ENCODE measurements at places on chromosomes 2 and 18. TPM values are rescaled to one million over a fixed set of nuclear protein-coding genes. Genes with fewer than 3 reads are reported as not detected.

GRCh38 chr18:49626842-49627467, 65.1 kb downstream of the LIPG start:
- no peak for DNase-seq

GRCh38 chr2:152097801-152098495, 896 bp downstream of the CACNB4 start:
- DNase-seq, result no peak

DNA sequence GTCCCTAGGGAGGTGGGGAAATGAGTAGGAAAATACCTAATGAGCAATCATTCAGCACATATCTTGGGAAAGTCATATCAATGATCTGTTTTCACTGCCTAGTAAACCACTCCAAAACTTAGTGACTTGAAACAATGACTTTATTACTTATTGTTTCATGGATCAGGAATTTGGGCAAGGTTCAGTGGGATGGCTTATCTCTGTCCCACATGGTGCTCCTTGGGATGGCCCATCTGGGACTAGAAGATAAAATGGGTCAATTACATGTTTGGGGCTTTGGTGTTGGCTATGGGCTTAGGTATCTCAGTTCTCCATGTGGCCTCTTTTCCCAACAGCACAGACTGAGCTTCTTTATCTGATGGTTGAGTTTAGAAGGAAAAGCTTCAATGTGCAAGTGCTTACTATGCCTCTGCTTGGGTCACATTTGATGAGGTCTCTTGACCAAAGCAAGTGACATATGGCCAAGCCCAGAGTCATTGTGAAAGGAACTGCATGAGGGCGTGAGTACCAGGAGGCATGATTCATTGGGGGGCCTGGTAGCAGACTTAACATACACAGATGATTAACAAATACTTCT, 218.1 kb upstream of the TNP1 start:
- DNase-seq, result no peak

DNA sequence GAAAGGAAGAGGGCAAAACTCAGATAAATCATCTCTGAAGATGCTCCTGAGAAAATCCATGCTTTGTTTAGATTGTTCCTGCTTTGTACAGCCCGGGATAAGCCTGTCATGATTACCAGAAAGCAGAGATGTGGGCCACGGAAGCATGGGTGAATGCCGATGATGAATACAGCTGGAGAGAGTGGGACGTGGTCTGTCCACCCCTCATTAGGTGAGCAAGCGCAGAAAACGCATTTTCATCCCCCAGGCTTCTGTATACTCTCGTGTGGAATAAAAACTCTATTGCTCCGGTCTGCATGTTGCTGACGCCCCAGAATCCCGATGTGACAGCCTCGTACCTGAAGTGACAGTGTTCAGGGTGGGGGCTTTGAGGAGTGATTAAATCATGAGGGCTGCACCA, 52.0 kb upstream of the SALL3 start:
- DNase-seq, result no peak

DNA sequence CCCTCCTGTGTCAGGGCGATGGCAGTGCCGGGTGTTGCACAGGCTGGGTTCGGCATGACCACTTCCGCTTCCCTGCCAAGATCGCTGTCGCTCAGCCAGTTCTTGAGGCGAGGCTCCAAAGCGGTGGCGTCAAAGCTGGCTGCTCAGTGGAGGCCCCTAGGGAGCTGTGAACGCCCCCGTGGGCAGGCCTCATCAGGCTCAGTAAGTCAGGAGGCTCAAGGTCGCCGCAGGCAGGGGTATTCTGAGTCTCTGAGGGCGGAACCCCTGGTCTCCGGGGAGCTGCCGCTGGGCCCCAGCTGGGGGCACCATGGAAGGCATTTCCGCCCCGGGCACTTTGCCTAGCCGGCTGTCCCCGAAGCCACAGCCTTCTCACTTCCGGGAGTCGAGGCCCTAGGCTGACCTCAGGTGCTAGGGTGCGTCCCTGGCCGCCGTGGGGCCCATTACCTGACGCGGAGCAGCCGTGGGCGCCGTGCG, 210.4 kb downstream of the SOCS6 start:
- no peak for DNase-seq

GRCh38 chr2:236918545-236918944, 167.1 kb upstream of the COPS8 start:
- DNase-seq, result no peak

- DNase-seq, result no peak
Measured at GRCh38 chr2:8676921-8677645, 4.8 kb upstream of the ID2 start.

DNA sequence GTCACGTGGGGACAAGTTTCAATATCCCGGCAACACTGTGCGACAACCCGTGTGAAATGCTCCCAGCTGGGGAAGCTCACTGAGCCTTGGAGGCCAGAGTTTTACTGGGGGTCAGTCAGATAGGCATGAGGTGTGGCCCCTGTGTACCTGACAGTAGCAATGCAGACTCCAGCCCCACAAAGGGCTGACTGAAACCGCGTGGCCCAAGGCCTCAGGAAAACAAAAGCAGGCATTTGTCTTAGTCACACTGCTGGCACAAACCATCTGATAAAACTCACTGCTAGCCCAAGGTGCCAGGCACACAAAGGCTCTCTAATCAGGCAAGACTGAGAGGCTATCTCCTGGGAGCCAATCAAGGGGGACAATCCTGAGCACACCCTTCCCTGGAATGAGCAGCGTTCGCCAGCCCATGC, 786.6 kb upstream of the RAB6C start:
- no peak for DNase-seq

GRCh38 chr18:69349912-69350597, 50.6 kb upstream of the DOK6 start:
- DNase-seq, result no peak

GRCh38 chr2:177843188-177843587, 229.4 kb downstream of the PDE11A start:
- DNase-seq, result no peak

DNA sequence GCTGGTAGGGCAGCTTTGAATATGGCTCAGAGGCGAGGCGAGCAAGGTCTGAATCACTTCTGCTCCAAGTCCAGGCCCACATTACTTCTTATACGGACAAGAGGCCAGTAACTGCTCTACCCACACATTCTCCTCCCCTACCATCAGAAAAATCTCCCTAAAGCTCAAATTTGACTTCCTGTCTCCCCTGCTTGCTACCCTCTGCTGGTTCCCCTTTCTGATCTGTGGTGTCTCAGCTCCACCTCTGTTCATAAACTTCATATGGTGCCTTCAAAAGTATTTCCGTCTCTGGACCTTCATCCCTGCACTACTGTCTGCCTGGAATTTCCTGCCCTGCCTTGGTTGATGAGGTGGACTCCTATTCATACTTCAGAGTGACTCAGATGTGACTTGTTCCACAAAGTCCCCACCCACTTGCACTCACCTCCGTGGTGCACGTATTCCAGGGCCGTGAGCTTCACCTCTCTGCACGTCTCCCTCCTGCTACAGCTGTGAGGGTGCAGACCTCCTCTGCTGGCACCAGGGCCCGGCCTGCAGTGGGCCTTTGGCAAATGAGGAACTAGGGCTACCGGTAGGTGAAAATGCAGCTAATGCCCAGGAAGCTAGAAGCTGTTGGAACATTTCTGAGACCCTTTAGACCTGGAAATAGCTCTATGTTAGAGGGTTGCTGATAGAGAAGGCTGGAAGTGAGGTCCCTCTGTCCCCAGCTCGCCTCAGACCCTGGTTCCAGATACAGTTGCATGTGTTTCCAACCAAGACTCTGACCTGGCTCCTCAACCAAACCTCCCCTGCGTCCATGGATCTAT, 24.6 kb upstream of the KCMF1 start:
- DNase-seq, result peak; percentile 21

- DNase-seq, result no peak
Measured at GRCh38 chr2:14999114-14999661, 366.7 kb downstream of the LRATD1 start.

DNA sequence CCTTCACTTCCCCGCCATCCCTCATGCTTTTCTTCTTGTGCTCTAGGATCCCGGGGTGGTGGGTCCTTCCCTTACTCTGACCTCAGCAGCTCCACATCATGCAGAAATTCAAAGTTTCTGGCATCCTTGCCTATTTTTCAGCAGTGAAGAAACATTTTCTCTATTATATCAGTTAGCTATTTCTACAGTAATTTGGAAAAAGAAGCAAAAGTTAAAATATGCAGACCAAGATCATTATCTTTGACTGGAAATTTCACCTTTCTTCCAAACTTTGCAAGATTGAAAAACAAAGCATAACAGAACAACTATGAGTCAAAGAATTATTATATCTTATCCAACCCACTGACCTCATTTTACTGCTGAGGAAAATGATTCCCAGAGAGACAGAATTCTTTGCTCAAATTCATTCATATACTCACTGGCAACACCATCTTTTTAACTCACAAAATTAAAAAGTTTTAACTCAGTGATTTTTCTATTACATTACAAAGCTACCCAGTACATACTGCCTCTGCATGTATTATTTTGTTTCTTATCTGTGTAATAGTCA, 40.5 kb downstream of the ANTXR1 start:
- no peak for DNase-seq

DNA sequence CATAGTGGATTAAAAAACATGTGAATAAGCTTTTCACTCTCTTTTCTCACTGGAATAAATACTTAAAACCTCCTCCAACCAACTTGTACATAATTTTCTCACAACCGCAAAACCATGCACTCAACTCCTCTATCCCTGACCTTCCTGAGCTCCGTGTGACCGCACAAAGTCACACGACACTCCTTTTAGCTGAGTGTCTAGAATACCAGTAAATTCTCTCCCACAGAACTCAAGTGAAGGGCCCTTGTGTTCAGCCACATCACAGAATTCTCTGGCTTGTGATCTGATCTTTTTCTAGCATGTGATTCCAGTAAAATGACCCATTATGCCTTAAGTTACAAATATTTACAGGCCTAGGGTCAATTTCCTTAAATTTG, 91.2 kb upstream of the ARL4C start:
- DNase-seq, result no peak

DNA sequence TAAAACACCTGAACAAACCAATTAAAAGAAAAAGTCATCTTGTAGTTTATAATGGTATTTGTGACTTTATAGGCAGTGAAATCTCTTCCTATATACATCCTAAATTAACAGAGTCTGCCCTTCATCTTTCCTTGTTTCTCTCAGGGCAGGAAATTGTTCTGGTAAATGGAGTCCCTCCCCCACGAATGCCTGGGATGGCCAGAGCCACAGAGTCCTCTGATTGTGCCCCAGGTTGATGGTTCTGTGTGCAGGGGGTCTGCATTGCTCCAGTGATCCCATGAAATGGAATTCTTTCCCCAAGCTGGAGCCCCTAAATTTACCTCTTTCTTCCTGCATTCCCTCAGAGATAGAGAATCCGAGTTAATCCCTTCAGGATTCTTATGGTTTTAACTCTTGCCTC, 155.5 kb downstream of the MTX2 start:
- DNase-seq, result no peak

DNA sequence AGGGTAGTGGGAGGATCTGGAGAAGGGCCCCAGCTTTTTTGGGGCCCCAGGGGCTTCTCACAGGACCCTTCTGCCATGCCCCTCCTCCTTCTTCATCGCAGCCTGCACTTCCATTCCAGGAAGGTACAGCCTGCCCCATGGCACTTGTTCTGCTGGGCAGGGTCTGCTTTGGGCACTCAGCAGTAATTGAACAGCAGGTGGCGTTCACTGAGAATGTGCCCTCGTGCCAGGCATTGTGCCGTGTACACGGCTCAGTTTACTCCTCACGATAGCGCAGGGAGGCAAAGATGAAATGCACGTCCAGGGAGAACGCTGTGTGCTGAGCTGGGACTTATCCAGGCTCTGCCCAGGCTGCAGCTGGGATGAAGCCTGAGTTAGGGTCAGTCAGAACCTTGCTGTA, 54.8 kb upstream of the ASB18 start:
- DNase-seq, result no peak

DNA sequence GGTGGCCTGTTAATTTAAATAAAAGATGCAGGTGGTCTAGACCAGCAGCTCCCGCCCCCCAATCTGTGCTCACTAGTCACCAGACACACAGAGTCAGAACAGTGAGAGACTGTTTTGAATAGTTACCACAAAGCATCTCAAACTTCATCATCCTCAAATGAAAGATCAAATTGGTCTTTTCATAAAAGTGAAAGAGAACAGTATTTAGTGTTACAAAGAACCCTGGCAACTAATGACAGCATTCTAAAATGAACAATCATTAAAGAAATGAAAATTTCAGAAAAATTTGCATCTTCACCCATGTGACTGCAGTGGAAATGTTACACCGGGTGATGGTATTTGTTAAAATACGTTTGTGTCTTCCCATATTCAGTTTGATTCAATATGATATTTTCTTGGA, 65.5 kb upstream of the PMAIP1 start:
- no peak for DNase-seq

GRCh38 chr2:127105656-127106456, 1.1 kb downstream of the BIN1 start:
- DNase-seq, result no peak

DNA sequence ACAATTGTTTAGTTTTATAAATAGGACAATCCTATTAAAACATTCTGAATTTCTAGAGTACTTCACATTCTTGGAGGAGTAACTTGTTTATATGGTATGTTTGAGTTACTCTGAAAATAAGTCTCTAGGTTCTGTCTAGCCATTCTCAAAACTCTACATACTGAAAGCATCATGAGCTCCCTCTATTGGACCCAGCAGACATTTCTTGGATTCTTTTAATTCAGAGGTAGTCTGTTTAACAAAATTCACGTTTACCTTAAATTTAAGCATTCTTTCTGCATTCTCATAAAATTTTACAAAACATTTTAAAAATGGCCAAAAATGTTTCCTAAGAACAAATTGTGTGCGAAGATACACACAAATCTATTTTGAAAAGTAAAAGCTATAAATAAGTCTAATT, 15.3 kb downstream of the SP9 start:
- no peak for DNase-seq

DNA sequence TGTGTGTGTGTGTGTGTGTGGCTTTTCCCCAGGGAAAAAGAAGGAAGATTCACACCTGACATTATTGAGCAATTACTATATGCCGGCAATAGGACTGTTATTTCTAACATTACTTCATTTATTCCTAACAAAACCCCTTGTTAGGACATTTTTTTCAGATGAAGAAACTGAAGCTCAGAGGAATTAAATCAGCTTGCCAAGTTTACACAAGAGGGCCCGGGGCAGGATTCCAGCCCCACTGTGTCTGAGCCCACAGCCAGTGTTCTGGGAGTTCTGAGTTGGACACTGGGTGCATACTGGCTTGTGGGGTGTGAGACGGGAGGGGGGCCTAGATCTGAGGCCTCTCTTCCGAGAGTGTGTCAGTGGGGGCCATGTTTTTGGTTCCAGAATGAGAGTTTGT, 9.9 kb downstream of the TOGARAM2 start:
- no peak for DNase-seq

The POTEF gene
- total RNA-seq, result not detected

The EHD3 gene
- 23.5 TPM for total RNA-seq

The HSBP1L1 gene
- 17.9 TPM for total RNA-seq

The RSAD2 gene
- 4.7 TPM for total RNA-seq

The DNAJC27 gene
- 19.2 TPM for total RNA-seq

The IL36RN gene
- not detected for total RNA-seq

Data from T-helper 17 cell (primary cell).